ENCODE measurements at places on chromosomes 16 and 17.

- no peak for DNase-seq
Observed at GRCh38 chr16:1345087-1345486, 6.6 kb downstream of the TSR3 start.

- no peak for DNase-seq
Observed at GRCh38 chr17:38415250-38416194, 12.7 kb upstream of the ARHGAP23 start.

GRCh38 chr17:78368854-78369495, 9.1 kb upstream of the SOCS3 start:
- DNase-seq, result no peak

DNA sequence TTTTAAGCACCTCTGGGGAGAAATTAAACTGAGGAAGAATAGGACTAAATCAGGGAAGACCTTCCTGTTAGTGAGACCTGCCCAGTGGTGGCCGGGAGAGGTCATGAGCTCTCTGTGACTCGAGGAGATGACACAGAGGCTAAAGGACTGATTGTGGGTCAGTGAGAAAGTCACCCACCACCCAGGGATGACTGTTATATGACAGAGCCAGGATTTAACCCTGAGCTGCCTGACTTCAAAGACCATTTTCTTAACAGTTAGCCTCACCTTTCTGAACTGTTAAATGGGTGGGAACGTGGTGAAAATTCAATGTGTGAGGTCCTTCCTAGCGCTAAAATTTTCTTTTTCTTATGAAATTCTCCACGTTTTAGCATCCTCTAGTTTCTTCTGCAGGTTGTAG, 72.5 kb downstream of the WSB1 start:
- no peak for DNase-seq

- no peak for DNase-seq
Observed at GRCh38 chr16:17359788-17360390, 110.9 kb downstream of the XYLT1 start.

GRCh38 chr16:80759419-80760162, 44.8 kb downstream of the CDYL2 start:
- no peak for DNase-seq

DNA sequence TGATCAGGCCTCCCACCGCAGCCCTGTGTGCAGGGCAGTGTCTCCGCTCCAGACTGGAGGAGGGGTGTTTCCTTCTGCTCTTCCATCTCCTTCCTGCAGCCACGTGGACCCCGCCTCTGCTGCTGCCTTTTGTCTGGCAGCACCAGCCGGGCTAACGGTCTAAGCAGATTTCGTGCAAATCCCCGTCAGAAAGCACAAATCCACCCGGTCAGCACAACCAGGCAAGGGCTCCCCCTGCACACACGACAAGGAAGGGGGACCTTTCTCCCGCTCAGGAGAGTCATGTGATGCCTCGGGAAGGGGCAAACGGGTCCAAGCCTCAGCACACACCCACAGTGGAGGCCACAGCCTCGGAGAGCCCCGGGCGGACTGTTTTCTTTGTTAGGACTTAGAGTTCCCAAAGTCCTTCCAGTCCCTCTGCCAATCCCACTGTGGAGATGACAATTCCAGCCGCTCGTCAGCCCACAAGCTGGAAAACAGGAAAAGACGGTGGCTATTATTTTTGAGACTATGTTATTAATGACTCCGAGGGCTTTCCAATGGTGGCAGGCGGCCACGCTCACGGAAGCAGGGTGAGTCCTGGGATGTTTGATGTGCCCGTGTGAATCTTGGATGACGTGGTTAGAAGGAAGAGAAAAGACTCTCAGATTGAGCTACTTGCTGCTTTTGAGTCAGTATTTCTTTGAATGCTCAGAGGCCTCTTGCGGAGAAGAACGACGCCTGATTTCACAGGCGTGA, 22.5 kb upstream of the MEAK7 start:
- peak; percentile 36 for DNase-seq

GRCh38 chr17:63338272-63338671, 107.8 kb downstream of the CYB561 start:
- DNase-seq, result no peak

- peak; percentile 16 for DNase-seq
Observed at GRCh38 chr16:84482001-84482891, 22.2 kb downstream of the MEAK7 start.

DNA sequence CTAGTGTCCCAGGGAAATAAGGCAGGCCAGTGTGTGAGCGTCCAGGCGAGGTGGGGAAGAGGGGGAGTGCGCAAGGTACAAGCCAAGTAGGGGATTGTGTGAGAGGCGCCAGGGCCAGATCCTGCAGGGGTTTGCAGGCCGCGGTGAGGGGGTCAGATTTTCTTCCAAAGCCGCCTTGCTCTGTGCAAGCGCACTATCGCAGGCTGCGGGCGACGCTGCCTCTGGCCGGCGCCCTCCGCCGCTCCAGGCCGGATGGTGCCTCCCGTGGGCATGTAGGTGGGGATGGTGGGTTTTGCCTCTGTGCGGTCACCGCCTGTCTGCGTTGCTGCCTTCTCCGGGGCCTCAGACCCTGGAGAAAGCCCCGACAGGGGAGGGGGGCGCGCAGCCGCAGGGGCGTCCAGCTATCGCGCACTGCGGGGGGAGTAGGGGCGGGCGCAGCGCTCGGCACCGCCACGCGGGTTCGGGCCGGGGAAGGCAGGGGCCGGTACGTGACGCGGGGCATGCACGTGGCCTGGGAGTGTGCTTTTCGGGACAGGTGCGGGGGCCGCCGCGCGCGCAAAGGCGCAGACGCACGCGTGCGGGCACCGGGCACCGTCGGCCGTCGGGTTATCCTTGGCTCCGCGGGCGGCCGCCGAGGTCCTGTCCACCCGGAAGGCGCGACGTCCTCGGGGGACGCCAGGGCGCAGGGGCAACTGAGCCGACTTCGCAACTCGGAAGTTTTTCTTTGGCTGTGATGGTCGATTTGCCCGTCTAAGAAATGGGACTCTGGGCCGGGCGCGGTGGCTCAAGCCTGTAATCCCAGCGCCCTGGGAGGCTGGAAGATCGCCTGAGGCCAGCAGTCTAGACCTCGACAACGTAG, 1.1 kb upstream of the HAPSTR1 start:
- no peak for DNase-seq

DNA sequence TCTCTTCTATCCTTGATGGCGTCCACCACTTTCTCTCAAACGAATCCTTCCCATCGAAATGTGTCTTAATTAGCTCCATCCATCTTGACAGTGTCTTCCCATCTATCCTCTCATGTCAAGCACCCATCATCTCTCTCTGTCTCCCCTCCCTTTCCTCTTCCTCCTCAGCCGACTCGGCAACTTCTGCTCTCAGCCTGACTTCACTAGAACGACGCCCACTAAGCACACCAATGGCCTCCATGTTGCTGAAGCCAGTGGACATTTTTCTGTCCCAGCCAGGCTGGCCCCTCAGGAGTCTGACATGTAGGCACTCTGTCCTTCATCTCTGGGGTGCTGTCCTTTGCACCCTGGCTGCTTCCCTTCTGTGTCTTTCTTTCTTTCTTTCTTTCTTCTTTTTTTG, 2.5 kb upstream of the SPATA20 start:
- DNase-seq, result no peak

DNA sequence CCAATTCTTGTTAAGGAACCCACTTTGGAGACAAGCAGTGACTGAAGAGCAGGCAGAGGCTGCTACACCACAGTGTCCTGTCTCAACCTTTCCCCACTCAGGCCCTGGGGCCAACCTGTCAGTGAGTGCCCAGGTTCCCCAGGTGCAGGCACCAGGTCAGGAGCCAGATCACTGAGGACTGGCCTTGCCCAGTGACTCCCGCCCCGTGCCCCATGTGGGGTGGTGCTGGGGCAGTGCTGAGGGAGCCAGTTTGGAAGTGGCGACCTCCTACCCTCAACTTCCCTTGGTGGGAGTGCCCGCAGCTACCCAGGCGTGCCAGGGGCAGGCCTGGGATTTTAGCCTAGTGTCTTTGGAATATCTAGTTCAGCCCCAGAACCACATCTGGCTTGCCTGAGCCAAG, 29.3 kb downstream of the SREBF1 start:
- DNase-seq, result no peak

- DNase-seq, result no peak
Observed at GRCh38 chr16:66622863-66623262, 18.4 kb downstream of the CMTM3 start.

DNA sequence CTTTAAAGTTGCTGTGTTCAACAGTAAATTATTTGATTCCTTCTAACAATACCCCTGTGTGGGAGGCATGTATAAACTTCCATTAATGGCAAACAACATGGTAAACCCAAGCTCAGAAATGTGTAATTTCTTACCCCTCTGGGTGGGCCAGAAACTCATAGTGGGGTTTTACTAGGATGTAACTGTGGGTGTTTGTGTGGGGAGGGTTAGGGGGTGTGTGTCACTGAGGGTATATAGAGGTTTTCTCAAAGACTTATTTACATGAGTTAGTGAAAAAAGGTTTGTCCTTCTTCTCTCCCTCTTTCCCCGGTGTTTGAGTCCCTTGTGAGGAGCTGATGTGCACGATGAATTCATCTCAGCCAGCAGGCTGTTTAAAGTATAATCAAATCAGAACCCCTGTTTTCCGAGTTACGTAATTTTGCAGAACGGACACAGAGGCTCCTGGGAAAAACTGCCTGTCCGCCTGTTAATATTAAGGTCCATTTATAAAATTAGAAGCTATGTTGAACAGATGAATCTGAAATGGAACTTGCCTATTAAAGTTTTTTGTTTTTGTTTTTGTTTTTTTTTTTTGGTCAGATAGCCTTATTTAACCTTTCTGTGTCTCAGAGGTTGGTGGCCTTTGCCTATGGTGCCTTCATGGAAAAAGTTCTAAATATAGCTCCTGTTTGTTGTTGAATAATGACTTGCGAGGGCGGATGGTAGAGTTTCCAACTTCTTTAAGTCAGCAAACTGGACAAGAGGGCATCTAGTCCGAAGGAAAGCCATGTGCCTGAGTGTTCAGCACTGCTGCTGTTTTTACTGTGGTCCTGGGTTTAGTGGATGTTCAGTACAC, 73.3 kb downstream of the MSI2 start:
- no peak for DNase-seq

DNA sequence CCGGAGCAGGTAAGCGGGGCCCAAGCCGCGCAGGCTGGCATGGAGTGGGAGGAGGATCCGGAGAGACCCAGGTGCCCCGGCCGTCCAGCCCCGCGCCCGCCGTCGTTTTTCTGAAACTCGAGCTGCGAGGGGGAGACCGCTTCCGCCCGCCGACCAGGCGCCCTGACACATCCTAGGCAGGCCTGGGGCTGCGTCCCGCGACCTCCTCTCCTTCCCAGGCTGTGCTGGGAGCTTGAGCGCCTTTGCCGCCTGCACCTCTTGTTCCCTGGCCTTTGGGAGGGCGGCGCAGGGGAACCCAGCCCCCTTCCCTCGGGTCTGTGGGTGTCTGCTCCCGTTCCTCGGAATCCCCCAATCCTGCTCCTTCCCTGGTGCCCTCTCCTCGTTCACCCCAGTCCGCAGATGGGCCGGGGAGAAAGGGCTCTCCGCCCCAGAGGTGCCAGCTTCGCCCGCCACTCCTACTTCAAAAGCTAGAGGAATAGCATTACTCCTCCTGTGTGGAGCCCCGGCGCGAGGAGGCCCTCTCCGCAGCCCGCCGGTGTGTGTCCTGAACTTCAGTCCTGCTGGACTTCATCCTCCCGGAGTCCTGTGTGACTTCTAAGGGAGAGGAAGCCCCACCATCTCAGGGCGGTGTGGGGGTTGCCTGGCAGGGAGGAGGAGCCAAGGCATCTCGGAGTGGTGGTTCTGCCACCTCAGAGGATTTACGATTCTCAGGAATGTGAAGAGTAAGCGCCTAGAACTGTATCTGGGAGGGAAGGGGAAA, 1.0 kb downstream of the NHERF1 start:
- DNase-seq, result no peak

DNA sequence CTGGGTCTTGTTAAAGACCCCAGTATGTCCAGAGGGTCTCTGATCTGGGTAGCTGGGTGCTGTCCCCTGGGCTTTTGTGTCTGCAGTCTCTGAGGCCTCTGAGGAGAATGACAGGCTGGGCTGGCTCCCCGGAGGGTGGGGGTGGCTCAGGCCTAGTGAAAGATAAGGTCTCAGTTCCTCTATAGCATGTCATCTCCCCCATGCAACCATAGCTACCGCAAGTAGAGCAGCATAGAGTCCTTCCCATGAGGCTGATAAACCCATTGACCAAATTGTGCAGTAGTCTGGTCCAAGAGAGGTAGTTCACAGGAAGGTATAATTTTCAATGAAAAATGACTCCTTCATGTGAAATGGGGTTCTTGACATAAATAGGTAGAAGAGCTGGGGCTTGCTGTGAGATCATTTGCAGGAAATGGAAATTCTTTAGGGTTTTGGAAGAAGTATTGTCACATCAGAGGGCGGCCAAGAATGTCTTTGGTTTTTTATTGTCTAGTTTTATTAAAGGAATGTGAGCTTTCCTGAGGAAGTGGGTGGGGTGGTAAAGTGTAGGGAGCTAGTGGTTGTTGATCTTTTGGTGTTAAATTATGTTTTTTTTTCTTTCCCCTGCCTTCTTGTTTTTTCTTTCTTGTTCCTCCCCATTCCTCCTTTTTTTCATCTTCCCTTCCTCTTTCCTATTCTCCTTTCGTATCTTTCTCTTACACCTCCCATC, 21.0 kb downstream of the SLC7A6OS start:
- no peak for DNase-seq

DNA sequence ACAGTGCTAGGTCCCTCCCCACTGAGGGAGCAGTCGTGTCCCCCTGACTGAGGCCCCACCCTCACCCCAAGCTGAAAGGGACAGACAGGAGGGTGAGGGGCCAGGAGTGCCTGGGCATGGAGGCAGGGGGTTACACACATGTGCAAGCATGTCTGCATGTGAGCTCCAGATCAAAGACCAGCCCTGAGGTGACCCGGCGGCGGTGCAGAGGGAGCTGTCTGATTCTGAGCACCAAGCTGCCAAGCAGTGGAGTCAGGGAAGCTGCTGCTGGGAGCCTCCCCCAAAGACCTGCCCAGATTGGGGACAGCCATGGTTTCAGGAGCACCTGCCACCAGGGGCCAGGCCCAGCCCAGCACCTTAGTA, 5.5 kb downstream of the DLX3 start:
- no peak for DNase-seq

DNA sequence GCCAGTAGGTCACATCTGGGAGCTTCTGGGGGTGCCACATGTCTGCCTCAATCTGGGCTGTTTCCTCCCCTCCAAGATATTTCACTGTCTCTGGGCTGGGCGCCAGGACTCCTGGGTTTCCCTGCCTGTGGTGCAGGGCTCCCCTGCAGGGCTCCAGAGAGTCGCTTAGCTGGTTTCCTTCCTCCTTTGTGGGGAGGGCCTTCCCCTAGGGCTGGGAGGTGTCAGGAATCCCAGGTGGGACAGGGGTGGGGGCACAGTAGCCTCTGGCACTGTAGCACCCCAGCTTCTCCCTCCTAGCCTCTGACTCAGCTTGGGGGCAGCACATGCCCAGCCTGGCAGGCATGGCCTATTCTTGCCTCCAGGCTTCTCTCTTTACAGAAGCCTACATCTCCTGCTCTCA, 2.6 kb downstream of the RARA start:
- DNase-seq, result no peak

GRCh38 chr16:71647391-71647790, 21.4 kb downstream of the MARVELD3 start:
- DNase-seq, result no peak

Data from astrocyte of the cerebellum (primary cell).